ENCODE measurements at places on chromosomes 3 and 15. TPM values are rescaled to one million over a fixed set of nuclear protein-coding genes. Genes with fewer than 3 reads are reported as not detected.

The MNS1 gene
- 0.47 TPM for total RNA-seq

The HYAL1 gene
- total RNA-seq: 0.26 TPM

The KNG1 gene
- total RNA-seq: not detected

GRCh38 chr3:88282528-88283241 lies 132.9 kb downstream of the C3orf38 start:
- H3K27ac ChIP-seq: no peak overlapping the region
- no peaks in the 10 kb centered on the region for H3K36me3 ChIP-seq
- no peak overlapping the region for H3K4me3 ChIP-seq
- DNase-seq: no peak
- no peaks in the 10 kb centered on the region for H3K27me3 ChIP-seq
- H3K4me1 ChIP-seq: no peaks in the 10 kb centered on the region

The SCN5A gene
- total RNA-seq: 0.14 TPM

DNA sequence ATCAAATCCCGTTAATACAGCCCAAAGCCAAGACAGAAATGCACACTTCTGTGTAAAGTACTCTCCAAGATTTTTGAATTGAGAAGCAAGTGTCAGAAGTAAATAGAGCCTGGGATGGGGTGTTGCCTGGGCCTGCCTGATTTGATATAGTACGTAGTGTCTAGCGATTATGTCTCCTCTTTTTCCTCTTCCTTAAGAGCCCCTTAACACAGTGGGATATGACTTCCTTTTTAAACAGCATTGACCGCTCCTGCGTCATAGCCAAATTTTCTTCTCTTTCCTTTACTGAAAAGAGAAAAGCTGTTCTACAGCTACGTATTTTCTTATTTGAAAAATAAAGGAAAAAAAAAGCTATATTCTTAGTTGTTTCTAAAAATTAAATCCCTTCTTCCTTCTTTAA lies 97.7 kb downstream of the PLCL2 start:
- no peaks in the 10 kb centered on the region for H3K36me3 ChIP-seq
- H3K4me3 ChIP-seq: no peak overlapping the region
- H3K27me3 ChIP-seq: no peaks in the 10 kb centered on the region
- no peak overlapping the region for H3K27ac ChIP-seq
- DNase-seq: no peak

DNA sequence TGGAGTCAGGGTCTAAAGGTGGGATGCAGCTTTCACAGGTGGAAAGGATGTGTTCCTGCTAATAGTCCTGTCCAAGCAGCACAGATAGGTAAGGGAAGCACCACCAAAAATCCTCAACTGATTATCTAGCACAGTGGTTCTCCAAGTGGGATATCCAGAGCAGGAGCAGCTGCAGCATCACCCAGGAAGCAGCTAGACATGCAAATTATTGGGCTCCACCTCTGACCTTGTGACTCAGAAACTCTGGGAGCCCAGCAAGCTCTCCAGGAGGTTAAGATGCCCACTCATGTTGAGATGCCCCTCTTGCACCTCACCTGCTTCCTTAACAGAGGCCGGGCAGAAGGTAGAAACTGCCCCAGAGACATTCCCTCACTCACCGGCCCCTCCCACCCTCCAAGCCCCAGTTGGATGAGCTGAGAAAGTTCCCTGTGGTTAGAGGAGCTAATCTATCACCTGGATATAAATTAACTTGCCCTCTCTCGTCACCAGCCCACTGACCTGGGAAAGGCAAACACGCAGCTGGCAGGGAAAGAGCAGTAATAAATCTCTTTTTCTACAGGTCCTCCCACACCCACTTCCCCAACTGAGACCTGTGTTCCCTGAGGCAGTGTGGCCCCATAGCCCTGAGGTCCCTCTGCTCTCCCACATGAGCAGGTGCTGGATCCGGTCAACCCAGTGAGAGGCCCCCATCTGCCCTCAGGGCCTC lies 39.3 kb downstream of the ADCY5 start:
- no peaks in the 10 kb centered on the region for H3K36me3 ChIP-seq
- no peaks in the 10 kb centered on the region for H3K27me3 ChIP-seq
- no peak for DNase-seq
- H3K4me1 ChIP-seq: no peaks in the 10 kb centered on the region
- no peak overlapping the region for H3K27ac ChIP-seq

The STAB1 gene
- total RNA-seq: 0.57 TPM

DNA sequence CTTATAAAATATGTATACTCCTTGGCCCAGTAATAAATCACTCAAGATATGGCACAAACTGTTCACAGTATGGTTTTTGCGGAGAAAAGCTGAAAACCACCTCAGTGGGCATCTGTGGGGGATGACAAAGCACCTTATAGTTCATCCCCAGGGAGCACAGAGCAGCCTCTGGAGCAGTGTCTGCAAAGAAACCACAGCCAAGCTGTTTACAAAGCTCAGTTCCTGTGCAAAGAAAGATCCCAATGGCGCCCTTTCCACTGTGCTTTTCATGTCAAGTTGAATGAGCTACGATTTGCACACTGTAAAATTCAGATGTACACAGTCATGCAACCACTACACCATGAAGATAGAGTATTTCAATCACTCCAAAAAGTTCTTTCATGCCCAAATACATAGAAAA lies 2.5 kb upstream of the EFCC1 start:
- peaks cover 20% of the 10 kb centered on the region for H3K4me1 ChIP-seq
- H3K4me3 ChIP-seq: no peak overlapping the region

DNA sequence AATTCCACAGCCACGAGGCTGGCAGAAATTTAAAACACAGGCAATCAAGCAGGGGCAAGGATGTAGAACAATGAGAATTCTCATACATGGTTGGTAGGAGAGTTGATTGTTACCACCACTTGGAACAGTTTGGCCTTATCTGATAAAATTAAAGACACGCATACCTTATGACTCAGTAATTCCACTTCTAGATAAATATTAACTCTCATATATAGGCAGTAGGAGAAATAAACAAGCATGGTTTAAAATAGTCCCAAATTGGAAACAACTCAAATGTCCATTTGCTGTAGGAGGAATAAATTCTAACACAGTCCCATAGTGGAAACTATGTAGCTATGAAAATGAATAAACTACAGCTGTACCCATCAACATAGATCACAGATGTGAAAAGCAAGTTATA lies 42.3 kb upstream of the USP3 start:
- H3K27ac ChIP-seq: no peak overlapping the region
- no peak for DNase-seq
- H3K27me3 ChIP-seq: peaks cover 21% of the 10 kb centered on the region

The PLAAT1 gene
- not detected for total RNA-seq

- no peaks in the 10 kb centered on the region for H3K27me3 ChIP-seq
- no peaks in the 10 kb centered on the region for H3K36me3 ChIP-seq
- no peak overlapping the region for H3K4me3 ChIP-seq
- no peak overlapping the region for H3K27ac ChIP-seq
- DNase-seq: no peak
- peaks cover 3% of the 10 kb centered on the region for H3K4me1 ChIP-seq
Observed at GRCh38 chr3:179410331-179410730, 40.9 kb downstream of the GNB4 start.

DNA sequence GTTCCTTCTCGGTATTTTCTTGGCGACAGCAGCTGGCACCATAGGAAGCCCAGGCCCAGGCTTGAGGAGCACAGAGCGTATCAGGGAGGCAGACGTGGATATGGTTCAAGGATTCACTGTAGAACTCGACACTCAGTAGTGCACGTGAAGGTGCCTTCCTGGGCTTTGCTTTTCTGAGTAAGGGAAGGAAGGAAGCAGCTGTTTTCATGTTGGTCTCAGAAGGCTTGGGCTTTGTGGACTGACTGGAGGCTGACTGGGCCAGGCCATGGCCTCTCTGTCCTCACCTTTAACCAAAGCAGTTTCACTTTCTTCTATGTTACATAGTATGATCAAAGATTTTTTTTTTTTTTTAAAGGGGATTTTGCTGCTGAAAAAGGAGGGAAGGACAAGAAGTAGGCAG lies 6.9 kb upstream of the GHRL start:
- peak overlapping the region; percentile 85 for H3K27ac ChIP-seq
- no peaks in the 10 kb centered on the region for H3K27me3 ChIP-seq
- peaks cover 14% of the 10 kb centered on the region for H3K4me1 ChIP-seq
- H3K36me3 ChIP-seq: peaks cover 15% of the 10 kb centered on the region
- peak overlapping the region; percentile 21 for H3K4me3 ChIP-seq
- DNase-seq: peak; percentile 53

GRCh38 chr15:89399238-89400115 lies 64.9 kb upstream of the POLG start:
- H3K27ac ChIP-seq: no peak overlapping the region
- peak overlapping the region; percentile 53 for H3K4me3 ChIP-seq
- H3K4me1 ChIP-seq: peaks cover 23% of the 10 kb centered on the region
- peaks cover 25% of the 10 kb centered on the region for H3K27me3 ChIP-seq

The DGKG gene
- total RNA-seq: 6.2 TPM

DNA sequence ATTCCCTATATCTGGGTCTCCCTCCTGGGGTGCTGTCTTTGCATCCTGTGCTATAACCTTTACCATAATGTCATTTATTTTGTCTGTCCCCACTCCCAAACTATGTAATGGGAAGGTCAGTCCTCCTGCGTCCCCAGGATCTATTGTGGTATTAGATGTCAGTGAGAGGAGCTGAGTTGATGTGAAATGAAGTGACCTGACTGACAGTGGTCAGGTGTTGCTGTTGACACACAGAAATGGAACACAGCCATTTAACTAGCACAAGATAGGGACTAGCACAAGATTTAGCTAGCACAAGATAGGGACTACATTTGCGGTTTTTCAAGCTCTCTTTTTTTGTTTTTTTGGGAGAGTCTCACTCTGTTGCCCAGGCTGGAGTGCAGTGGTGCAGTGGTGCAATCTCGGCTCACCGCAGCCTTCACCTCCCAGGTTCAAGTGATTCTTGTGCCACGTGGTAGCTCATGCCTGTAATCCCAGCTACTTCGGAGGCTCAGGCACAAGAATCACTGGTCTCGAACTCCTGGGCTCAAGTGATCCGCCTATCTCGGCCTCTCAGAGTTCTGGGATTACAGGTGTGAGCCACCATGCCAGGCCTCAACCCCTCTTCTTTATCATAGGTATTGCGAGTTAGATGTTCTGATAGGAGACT lies 5.2 kb downstream of the NGRN start:
- H3K27me3 ChIP-seq: no peaks in the 10 kb centered on the region
- H3K4me1 ChIP-seq: peaks cover 43% of the 10 kb centered on the region
- peak overlapping the region; percentile 61 for H3K4me3 ChIP-seq
- H3K36me3 ChIP-seq: peaks cover 36% of the 10 kb centered on the region
- peak overlapping the region; percentile 76 for H3K27ac ChIP-seq

DNA sequence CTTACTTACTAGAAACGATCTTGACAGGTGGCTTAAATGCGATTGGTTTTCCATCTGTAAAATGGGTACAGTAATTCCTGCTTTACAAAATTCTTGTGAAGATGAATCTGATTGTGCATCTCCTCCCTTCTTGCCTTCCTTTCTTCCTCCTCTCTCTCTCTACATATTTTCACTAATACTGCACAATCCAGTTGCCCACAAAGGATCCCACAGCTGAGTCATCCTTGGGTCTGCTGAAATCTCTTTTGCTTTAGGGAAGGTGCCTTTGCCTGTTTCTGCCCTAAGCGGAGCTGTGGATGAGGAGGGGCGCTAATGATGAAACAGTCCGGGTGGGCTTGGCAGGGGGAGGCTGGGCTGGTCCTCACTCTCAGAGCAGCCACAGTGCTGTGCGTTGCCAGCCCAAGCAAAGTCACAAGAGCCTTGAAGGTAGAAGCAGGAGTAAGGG lies 46.1 kb downstream of the AMOTL2 start:
- peaks cover 11% of the 10 kb centered on the region for H3K27me3 ChIP-seq
- H3K27ac ChIP-seq: no peak overlapping the region
- DNase-seq: no peak
- no peak overlapping the region for H3K4me3 ChIP-seq
- no peaks in the 10 kb centered on the region for H3K4me1 ChIP-seq
- H3K36me3 ChIP-seq: no peaks in the 10 kb centered on the region

- H3K27me3 ChIP-seq: peaks cover 16% of the 10 kb centered on the region
- H3K4me1 ChIP-seq: peaks cover 6% of the 10 kb centered on the region
- H3K27ac ChIP-seq: no peak overlapping the region
- DNase-seq: no peak
- no peaks in the 10 kb centered on the region for H3K36me3 ChIP-seq
- H3K4me3 ChIP-seq: no peak overlapping the region
Observed at GRCh38 chr15:72866182-72866581, 82.6 kb upstream of the ADPGK start.

GRCh38 chr15:90362936-90363212 lies 10.8 kb downstream of the ZNF774 start:
- no peak for DNase-seq
- H3K27ac ChIP-seq: peak overlapping the region; percentile 71
- no peaks in the 10 kb centered on the region for H3K36me3 ChIP-seq

GRCh38 chr3:105349684-105350387 lies 16.9 kb upstream of the ALCAM start:
- H3K36me3 ChIP-seq: peaks cover 9% of the 10 kb centered on the region
- no peak overlapping the region for H3K27ac ChIP-seq
- no peak for DNase-seq
- H3K27me3 ChIP-seq: peaks cover 24% of the 10 kb centered on the region
- no peak overlapping the region for H3K4me3 ChIP-seq

- no peak for DNase-seq
- no peak overlapping the region for H3K4me3 ChIP-seq
- H3K27ac ChIP-seq: peak overlapping the region; percentile 34
- peaks cover 13% of the 10 kb centered on the region for H3K4me1 ChIP-seq
Observed at GRCh38 chr3:171088964-171089754, 62.6 kb upstream of the SLC2A2 start.

DNA sequence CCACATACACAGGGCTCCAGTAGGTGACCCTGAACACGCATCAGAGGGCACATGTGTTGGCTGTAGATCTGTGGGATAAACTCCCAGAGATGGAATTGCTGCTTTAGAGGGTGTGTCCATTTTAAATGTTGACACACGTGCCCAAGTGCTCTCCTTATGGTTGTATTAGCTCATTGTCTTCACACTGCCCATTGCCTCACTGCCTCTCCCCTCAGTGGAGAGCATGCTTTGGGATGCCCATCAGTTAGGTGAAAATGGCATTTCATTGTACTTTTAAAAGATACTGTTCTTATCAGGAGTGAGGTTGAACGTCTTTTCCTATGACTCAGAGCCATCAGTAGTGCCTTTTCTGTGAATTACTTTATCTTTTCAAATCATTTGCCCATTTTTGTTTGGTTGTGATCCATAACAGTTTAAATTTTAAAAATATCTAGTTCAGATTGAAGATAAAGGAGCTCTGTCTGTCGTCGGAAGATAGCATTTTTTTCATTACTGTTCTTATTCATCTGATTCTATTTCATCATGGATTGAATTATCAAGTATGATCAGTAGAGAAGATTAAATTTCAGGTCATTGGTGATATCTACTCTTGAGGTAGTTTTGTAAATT lies 120.7 kb downstream of the CHDH start:
- peaks cover 21% of the 10 kb centered on the region for H3K27me3 ChIP-seq
- no peak overlapping the region for H3K4me3 ChIP-seq
- no peaks in the 10 kb centered on the region for H3K4me1 ChIP-seq
- no peak for DNase-seq

- no peaks in the 10 kb centered on the region for H3K36me3 ChIP-seq
- no peak overlapping the region for H3K4me3 ChIP-seq
- no peak for DNase-seq
- peaks cover 35% of the 10 kb centered on the region for H3K4me1 ChIP-seq
Observed at GRCh38 chr15:80087104-80087503, 27.6 kb downstream of the ZFAND6 start.

The SHC4 gene
- total RNA-seq: 0.57 TPM

The HTR3E gene
- not detected for total RNA-seq

The RBP2 gene
- not detected for total RNA-seq

- no peak for DNase-seq
- H3K36me3 ChIP-seq: no peaks in the 10 kb centered on the region
- peaks cover 41% of the 10 kb centered on the region for H3K4me1 ChIP-seq
- peak overlapping the region; percentile 21 for H3K27ac ChIP-seq
Observed at GRCh38 chr3:194489736-194490612, 3.2 kb upstream of the ATP13A3 start.

Data from natural killer cell treated with Interleukin-12 subunit alpha and Interleukin-12 subunit beta and Interleukin-15 and Interleukin-18, amount 100 ng/mL, for 72 hours (primary cell).